ENCODE measurements at places on chromosomes 7 and 10. TPM values are rescaled to one million over a fixed set of nuclear protein-coding genes. Genes with fewer than 3 reads are reported as not detected.

Gene PNLIPRP1
- total RNA-seq: not detected

Gene NUPR2
- not detected for total RNA-seq

Gene COMTD1
- total RNA-seq: 20.1 TPM

Gene LRRD1
- not detected for total RNA-seq

Gene GHRHR
- total RNA-seq: not detected

Measured in SK-MEL-5 (cell line).